Activated CD4-positive, alpha-beta T cell treated with anti-CD3 and anti-CD28 coated beads for 4 hours (primary cell): ENCODE measurements at places on chromosomes 16 and 17.

GRCh38 chr16:54204756-54205155 is 81.8 kb downstream of the IRX3 start:
- DNase-seq, result no peak

- DNase-seq, result no peak
Measured at GRCh38 chr16:19639986-19640421, 78.0 kb downstream of the KNOP1 start.

GRCh38 chr17:9408868-9409829 is 166.5 kb downstream of the STX8 start:
- no peak for DNase-seq

DNA sequence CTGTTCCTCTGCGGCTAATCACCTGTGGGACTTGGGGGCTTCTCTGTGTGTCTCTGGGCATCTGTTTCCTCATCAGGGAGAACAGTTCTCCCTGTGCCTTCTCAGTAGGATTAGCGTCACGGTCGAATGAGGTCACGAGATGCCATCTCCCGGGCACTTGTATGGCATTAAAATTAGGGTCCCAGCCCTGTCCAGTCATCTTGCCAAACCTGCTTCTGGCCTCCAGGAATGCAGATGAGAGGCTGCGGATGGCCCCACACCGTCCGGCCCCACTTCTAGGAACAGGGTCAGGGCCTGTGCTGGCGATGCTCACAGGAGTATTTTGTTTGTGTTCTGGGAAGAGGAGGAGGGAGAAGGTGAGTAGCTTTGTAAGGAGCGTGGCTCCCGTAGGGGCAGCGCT is 58.5 kb downstream of the OR1D5 start:
- DNase-seq, result no peak
